Lower leg skin (tissue), 4 donors: ENCODE measurements at places on chromosomes 12 and 14. TPM values are rescaled to one million over a fixed set of nuclear protein-coding genes. Genes with fewer than 3 reads are reported as not detected.

- no peak for DNase-seq
These were observed 114.2 kb downstream of the C12orf75 start for GRCh38 chr12:105444653-105445102.

- no peak for DNase-seq
These were observed 13.9 kb upstream of the ATP2A2 start for GRCh38 chr12:110266980-110267620.

DNA sequence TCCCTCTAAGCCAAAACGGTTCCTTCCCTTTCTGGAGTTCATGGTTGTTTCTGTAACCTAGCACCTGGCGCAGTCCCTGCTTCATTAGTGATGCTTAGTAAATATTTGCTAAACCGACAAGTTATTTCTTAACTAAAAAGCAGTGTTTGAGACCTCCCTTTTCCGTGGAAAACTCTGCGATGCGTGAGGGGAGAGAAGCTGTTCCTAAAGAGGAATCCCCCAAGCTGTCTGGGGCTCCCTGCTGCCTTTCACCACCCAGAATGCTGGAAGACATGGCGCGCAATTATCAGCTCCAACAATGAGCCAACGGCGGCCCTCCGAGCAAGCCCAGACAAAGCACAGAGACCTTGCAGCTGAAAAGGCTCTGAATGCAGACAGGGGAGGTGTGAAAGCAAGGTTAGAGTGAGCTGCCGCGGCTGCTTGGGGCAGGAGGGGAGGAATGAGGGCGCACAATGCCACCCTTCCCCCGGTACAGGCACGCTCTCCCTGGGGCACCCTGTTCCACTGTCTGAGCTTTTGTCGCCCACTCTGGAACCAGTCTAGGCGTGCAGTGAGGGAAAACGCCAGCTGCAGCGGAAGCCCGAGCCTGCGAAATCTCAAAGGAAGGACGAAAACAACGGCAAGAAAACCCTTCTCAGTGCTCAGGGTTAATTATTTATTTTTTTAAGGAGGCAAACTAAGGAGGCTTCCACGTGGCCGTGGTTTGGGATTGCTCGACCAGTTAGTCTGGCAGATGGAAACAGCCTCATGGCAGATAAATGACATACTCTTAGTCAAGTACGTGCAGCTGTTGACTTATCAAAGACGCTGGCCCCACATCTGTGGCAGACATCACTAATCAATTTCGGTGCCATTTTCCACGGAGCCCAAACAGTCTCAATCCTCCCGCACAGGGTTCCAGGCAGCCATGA, 66.3 kb downstream of the RBM19 start:
- DNase-seq = no peak

DNA sequence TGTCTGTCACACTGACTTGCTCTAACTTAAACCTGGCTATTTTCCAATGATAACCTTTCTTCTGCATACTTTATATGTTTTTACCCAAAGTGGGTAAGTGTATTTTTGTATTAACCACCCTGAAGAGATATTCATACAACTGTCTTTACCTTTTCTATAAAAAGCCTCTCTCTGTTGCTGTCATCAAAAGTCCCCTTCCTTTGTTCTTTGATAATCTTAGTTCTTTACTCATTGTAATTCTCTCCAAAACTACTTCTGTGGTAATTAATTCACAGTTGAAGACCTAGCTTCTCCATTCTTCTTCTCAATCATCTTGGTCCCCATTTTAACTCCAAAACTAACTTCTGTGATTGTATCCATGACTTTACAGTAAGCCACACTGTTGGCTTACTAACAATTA, 479.7 kb upstream of the MGAT4C start:
- DNase-seq = no peak

GRCh38 chr12:15855646-15856045, 26.5 kb upstream of the STRAP start:
- no peak for DNase-seq

- DNase-seq = no peak
These were observed 214.1 kb downstream of the RPAP3 start for GRCh38 chr12:47491516-47492305.

- DNase-seq = no peak
These were observed 437.7 kb upstream of the FAR2 start for GRCh38 chr12:28711421-28711820.

GRCh38 chr12:15575671-15576541, 213.3 kb downstream of the EPS8 start:
- no peak for DNase-seq

GRCh38 chr14:91059576-91060350, 678 bp downstream of the RPS6KA5 start:
- peak; percentile 90 for DNase-seq

DNA sequence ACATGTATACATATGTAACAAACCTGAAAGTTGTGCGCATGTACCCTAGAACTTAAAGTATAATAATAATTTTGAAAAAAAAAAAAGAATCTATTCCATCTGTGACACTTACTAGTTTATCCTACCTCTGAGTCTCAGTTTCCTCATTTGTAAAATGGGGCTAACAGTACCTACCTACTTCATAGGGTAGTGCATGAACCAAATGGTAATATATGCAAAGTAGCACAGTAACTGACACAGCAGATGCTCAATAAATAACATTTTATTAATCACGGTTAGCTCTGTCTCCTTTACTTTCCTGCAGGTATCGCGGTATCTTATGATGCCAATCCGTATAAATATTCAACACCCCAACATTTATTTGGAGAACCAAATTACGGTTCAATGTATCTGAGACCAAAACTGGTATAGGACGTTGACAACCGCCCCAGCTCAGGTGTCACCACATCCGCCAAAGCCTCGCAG, 703 bp downstream of the TMED10 start:
- DNase-seq = no peak

The RAD9B gene
- not detected for total RNA-seq

The PLEKHG7 gene
- not detected for total RNA-seq

The RCOR1 gene
- 22.4 TPM for total RNA-seq

The PEBP1 gene
- 426 TPM for total RNA-seq
